Ureter (tissue), 1 donor: ENCODE measurements at places on chromosomes 2 and 18. TPM values are rescaled to one million over a fixed set of nuclear protein-coding genes. Genes with fewer than 3 reads are reported as not detected.

LOXL3 gene
- total RNA-seq = 6.4 TPM

FSIP2 gene
- total RNA-seq = 5.8 TPM

KCNJ13 gene
- total RNA-seq = 0.60 TPM

AGXT gene
- 0.31 TPM for total RNA-seq

ICOS gene
- total RNA-seq = 0.23 TPM

TLX2 gene
- total RNA-seq = not detected

CGREF1 gene
- 1.9 TPM for total RNA-seq

- no peak for DNase-seq
These were observed 161.6 kb downstream of the RDH14 start for GRCh38 chr2:18398833-18399232.

- no peak for DNase-seq
These were observed 61.8 kb downstream of the RFTN2 start for GRCh38 chr2:197613509-197613987.

DNA sequence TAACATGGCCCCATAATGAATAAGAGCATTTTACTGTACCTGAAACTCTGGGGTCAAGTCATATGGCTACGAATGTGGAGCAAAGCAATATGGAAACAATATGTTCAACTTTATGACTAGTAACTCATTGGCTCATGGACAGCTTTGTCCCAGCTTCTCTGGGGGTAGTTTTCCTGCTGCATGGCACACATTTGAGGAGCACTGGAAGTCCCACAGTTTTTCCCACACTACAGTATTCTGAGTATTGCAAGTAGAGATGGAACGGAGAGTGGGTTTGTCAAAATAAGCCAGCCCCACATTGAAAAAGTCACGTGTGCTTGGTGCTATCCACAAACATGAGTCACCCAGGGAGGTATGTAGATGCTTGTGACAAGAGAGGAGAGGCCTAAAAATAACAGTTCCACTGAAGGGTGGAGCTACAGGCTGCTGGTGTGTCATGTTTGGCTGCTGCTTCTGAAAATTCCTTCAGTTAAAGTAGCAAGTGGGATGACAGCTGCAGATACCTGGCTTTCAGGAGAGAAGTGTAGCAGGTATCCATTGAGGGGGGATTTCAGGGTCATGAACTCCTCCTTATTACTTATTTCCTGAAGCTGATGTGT lies 48.2 kb upstream of the CTAGE1 start:
- DNase-seq = no peak

DNA sequence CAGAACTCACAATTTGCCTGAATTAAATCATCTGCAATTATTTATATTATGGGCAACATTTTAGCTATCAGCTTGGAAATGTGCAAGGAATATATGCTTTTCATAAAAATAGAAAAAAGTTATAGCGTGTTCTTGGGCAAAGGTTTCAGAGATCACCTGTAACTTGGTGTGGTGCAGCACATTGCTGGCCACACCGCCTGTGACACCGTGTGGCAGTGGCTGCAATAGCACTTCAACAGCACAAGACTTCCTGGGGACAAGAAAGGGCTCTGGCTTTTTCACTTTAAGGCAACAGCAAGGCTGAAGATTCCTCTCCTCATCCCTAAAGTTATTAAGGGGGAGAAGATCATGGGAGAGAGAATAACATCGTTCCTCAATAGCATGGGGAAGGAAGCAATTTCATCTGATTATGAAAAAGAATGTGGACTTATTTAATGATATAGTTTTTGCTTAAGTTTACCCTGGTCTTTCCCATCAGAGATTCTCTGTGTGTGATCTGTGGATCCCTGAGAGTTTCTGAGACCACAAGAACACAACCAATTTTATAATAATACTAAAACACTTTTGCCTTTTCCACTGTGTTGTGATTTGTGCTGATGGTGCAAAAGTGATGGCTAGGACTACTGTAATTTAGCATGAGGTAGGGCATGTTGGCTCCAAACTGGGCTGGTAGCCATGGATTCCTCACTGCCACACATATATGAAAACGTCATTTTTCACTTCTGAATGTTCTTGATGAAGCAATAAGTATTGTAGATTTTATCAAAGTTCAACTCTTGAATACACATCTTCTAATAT lies 15.0 kb upstream of the SERPINB3 start:
- no peak for DNase-seq

DNA sequence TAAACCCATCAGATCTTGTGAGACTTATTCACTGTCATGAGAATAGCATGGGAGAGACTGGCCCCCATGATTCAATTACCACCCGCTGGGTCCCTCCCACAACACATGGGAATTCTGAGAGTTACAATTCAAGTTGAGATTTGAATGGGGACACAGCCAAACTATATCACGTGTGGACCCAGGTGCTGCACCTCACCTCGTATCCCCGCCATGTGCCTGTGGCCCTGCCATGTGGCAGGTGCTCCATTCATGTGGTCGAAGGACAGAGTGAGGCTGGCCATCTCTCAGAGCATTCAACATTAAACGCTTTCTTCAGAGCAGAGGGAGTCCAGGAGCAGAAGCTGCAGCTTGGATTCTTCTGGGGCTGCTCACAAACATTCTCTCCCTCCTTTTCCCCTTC lies 32.3 kb downstream of the MROH2A start:
- DNase-seq = no peak

DNA sequence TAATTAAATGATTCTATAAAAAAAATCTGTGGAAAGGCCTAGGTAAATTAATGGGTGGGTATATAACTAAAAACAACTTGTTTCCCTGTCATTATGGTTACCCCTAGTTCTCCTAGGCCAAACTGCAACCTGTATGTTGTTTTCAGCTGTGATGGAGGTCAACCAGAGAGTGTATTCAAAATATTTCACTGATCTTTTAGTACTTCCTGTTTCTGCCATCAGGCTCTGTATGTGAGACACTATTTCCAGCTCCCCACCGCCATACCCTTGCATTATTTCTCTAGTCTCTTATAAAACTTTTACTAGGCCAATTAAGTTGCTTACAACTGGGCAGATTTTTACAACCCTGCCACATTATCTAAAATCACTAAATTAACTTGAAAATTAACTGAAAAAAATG lies 21.0 kb upstream of the CDKL4 start:
- no peak for DNase-seq

DNA sequence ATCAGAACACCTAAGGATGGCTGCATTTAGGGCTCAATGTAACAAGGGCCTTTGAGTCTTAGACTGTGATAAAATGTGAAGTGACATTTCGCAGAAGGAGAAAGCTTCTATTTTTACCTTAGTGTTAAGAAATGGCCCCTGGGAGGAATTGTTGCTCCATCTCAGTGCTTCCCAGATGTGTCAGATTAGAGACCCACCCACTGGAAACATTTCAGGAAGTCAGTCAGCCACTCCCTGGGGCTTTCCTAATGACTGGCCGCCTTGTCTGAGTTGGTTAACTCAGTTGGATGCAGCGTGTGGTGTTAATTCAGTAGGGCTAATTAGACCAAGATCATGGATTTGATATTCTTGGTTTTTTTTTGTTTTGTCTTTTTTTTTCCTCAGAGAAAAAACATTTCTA lies 355.9 kb downstream of the PIK3C3 start:
- no peak for DNase-seq

GRCh38 chr2:136116813-136117390 lies 1.0 kb downstream of the CXCR4 start:
- DNase-seq = no peak

DNA sequence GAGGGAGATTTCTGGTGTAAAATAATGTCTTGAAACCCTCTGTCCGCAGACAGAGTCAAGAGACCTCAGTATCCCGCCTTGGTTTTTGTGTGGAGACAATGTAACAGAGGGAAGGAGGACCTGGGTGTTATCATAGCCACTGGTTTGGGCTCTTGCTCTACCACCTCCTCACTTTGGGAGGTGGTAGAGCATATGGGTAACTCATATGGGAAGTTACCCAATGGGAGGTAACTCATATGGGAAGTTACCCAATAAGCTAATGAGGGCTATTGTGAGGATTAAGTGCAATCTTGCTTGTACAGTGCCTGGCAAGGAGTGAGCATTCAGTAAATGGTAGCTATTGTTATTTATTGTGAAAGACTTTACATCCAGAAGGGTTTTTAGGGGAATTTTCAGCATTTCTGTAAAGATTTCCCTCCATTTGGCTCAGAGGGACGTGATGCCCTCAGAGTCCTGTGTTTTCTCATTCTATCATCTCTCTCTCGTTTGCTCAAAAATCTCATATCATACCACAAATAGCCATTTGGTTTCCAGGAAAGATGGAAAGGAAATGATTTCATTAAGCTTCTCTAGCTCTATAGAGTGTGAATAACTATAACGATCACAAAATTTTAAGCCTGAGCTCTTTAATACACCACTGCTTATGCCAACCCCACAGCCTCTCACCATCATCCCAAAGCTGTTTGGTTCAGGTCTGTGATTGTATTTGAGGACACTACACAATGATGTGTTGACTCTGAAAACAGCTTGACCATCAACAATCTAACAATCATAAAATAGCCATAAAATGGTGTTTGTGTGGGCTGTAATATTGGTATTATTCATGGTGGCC lies 307.7 kb downstream of the STK39 start:
- no peak for DNase-seq

DNA sequence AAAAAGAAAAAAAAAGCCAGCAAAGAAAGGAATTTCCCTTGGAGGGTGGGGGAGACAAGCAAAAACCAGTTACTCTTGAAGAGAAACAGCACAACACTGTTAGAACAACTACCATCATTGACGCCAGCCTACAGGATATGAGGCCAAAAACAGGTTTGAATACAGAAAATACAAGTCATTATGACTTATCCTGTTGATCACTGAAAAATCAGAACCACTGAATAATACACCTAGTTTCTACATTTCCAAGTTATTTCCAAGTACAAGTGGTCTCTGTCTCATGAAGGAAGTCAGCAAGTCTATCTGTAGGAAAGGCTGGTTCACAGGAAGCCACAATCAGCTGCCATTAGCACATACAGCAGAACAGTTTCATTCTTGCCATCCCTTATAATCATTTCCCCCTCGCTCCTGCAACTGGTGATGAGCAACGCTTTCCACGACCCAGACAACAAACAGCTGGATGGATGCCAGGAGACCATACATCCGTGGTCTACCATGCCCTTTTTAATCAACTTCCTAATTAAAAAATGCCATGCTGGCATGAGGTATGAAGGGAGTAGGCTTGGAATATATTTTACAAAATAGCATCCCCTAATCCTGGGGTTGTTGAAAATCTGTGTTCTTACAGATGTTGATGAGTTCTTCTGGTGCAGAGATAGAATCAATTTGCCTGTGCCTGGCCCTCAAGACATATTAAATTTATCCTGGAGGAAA lies 10.4 kb downstream of the MYT1L start:
- DNase-seq = no peak

DNA sequence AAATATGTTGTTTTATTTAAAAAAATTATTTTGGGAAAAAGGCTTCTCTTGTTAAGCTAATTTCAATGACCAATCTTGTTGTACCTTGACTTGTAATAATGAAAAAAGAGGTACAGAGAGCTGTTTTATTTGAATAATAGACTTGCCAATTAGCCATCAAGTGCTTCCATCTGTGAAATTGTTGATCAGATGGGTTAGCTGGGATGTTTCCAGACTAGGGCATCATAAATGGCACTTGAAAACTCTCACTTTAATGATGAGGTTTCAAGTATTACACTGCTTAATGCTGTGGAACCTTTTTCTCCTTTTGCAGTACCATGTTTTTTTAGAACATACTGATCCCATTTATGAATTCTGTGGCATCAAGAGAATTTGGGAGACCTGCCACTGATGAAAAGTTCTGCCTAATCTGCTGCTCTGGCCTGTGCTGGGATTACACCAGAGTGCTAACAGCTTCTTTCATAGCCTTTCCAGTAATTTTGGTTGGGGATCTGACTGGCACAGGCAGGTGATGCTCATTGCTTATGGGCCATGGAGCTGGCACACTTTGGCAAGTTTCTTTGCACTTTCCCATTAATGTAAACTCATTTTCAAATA lies 24.2 kb downstream of the PSMD14 start:
- no peak for DNase-seq
